ENCODE measurements at places on chromosomes 1 and 21.

- peaks cover 4% of the 10 kb centered on the region for H3K36me3 ChIP-seq
- no peaks in the 10 kb centered on the region for H3K4me1 ChIP-seq
- no peaks in the 10 kb centered on the region for H3K27me3 ChIP-seq
Observed at GRCh38 chr1:223802032-223802431, 43.7 kb downstream of the TP53BP2 start.

GRCh38 chr1:199629624-199630023 lies 397.9 kb upstream of the NR5A2 start:
- H3K27ac ChIP-seq: no peak overlapping the region
- H3K36me3 ChIP-seq: no peaks in the 10 kb centered on the region
- DNase-seq: no peak
- no peak overlapping the region for H3K4me3 ChIP-seq
- H3K4me1 ChIP-seq: no peaks in the 10 kb centered on the region

DNA sequence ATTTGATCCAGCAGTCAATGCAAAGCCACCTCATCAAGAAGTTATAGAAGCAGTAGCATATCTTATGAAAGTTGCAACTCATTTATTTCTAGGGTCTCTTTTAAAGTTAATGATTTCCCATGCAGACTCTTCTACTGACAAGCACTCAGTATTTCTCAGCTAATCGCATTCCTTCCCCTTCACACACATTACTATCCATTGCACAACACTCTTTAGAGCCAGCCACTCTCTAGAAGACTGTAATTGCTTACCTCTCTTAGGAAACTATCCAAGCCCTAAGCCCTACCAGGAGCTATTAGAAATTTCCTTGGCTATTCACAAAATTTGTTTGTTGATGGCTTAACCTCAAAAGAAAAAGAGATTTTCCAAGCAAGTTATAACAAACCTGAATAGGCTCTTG lies 106.0 kb downstream of the ADAMTS1 start:
- H3K36me3 ChIP-seq: no peaks in the 10 kb centered on the region
- no peak overlapping the region for H3K27ac ChIP-seq
- DNase-seq: peak; percentile 74
- H3K4me3 ChIP-seq: no peak overlapping the region
- no peaks in the 10 kb centered on the region for H3K27me3 ChIP-seq

GRCh38 chr1:168092566-168093355 lies 44.0 kb downstream of the GPR161 start:
- H3K36me3 ChIP-seq: no peaks in the 10 kb centered on the region
- H3K4me3 ChIP-seq: no peak overlapping the region
- no peak overlapping the region for H3K27ac ChIP-seq
- H3K4me1 ChIP-seq: peaks cover 3% of the 10 kb centered on the region
- H3K27me3 ChIP-seq: no peaks in the 10 kb centered on the region

DNA sequence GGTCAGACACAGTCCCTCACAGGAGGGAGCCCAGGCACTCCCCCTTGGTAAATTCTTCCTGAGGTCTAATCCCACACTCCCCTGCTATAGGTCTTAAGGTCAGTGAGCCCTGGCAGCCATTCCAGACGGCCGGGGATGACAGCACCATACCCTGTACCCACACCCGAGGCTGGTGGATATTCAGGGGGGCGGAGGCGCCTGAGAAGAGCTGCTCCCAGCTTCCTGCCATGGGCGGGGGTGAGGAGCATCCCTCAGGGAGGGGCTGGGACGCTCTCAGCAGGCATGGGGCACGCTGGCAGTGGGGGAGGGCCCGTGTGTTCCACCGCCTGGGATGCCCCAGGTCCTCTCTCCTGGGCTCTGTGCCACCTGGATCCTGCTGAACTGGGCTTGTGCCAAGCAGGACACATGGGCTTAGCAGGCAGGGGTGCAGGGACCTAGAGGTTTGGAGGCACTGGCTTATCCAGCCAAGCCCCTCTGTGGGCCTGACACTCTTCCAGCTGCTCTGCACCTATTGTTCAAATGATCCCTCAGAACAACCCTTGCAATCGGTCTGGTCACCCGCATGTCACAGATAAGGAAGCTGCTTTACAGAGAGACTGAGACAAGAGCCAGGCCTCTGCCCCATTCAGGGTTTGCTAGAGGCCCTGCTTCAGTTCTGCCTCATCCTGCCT lies 5.7 kb upstream of the ADGRB2 start:
- H3K36me3 ChIP-seq: no peaks in the 10 kb centered on the region
- no peak overlapping the region for H3K4me3 ChIP-seq
- peaks cover 18% of the 10 kb centered on the region for H3K4me1 ChIP-seq
- H3K27me3 ChIP-seq: peaks cover 15% of the 10 kb centered on the region
- DNase-seq: peak; percentile 70
- H3K27ac ChIP-seq: peak overlapping the region; percentile 25

DNA sequence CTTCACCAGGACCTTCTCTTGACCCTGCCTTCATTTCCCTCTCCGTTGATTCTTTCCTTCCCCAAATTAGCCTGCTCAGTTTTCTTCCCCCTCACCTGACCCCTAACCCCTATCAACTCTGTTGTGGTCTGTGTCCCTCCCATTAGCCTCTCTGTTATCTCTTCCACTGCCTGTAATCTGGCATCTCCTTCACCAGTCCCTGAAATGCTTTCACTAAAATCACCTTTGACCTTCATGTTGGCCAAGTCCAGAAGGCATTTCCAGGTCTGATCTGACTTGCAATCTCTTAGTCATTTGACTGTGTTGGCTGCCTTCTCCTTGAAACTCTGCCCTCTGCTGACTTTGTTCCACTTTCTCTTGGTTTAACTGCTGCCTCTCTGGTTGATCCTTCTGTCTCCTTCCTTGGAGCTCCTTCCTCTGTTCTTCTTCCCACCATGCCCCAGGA lies 28.2 kb downstream of the ATP8B2 start:
- H3K27ac ChIP-seq: no peak overlapping the region
- H3K4me1 ChIP-seq: peaks cover 8% of the 10 kb centered on the region
- peaks cover 2% of the 10 kb centered on the region for H3K36me3 ChIP-seq

DNA sequence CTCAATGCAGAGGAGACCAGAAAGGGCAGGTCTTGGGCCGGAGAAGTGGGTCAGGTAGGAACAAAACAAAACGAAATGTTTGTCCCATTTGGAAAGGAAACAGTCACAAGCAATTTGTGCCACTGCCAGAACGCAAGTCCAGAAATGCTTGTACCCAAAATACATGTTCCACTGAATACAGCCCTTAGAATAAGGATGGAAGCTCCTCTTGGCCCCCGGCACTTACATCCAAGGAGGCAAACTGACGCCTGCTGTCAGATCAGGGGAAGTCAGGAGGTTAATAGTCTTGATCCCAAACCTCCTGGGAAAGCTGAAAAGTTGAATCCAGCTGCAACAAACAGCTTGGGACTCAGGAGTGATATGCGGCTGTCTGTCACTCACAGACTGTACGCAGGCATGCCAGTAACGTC lies 75.9 kb upstream of the GALNT2 start:
- H3K27me3 ChIP-seq: no peaks in the 10 kb centered on the region
- H3K4me3 ChIP-seq: no peak overlapping the region

DNA sequence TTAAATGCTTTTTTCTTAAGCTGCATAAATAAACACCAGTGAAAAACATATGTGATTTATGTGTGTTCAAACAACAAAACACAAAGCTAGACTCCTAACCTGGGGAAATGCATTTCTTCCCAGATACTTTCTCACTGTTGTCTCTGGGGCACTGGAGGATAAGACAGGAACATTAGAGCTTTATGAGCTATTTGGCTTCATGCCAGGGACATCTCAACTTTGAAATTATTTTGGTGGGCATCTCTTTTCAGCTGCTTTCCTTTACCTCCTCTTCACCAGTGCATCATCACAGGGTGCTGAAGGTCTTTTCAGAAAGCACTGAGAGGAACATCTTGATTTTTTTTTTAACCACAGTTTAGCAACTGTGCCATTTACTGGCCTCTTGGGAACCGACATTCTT lies 212.9 kb downstream of the DNM3 start:
- no peak overlapping the region for H3K27ac ChIP-seq
- no peaks in the 10 kb centered on the region for H3K36me3 ChIP-seq
- H3K4me1 ChIP-seq: no peaks in the 10 kb centered on the region

- no peak overlapping the region for H3K4me3 ChIP-seq
- DNase-seq: peak; percentile 61
- no peak overlapping the region for H3K27ac ChIP-seq
- peaks cover 8% of the 10 kb centered on the region for H3K4me1 ChIP-seq
- no peaks in the 10 kb centered on the region for H3K27me3 ChIP-seq
- H3K36me3 ChIP-seq: peaks cover 7% of the 10 kb centered on the region
Observed at GRCh38 chr21:32334980-32335531, 36.4 kb downstream of the MRAP start.

DNA sequence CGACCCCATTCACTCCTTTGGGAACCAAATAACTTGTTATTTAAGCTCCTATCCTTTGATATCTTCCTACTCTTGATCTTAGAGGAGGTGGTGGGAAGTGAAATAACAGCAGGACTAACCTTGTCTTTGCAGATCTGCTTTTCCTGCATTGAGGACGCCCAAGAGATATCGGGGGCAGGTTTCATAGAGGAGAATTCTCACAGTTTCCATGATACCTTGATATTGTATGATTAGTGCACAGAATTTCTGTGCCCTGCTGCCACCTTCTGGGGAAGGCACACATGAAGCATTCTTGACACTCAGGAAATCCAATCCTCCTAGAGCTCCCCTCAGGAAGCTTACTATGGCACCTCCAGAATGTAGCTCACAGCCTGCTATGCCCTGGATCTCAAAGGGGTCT lies 1.6 kb downstream of the CD1B start:
- no peak overlapping the region for H3K4me3 ChIP-seq
- H3K27me3 ChIP-seq: no peaks in the 10 kb centered on the region
- no peaks in the 10 kb centered on the region for H3K36me3 ChIP-seq
- peak; percentile 38 for DNase-seq

DNA sequence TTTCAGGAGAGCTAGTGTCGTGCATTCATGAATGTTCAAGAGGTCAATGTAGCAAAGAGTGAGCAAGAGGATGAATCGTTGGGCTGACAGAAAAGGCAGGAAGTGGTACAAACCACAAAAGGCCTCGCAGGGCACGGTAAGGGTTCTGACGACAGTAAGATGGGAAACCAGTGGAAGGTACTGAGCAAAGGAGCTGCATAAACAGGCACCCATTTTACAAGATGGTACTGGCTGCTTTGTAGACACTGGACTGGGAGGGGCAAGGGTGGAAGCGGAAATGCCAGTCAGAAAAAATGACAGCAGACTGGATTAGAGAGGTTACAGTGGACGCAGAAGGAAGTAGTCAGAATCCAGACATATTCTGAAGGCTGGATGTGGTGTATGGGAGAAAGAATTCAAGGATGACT lies 123.5 kb downstream of the PTPN14 start:
- H3K4me1 ChIP-seq: peaks cover 8% of the 10 kb centered on the region
- no peaks in the 10 kb centered on the region for H3K36me3 ChIP-seq
- peak overlapping the region; percentile 1 for H3K27ac ChIP-seq
- H3K27me3 ChIP-seq: no peaks in the 10 kb centered on the region
- DNase-seq: peak; percentile 60

GRCh38 chr1:151858886-151859665 lies 5.6 kb upstream of the THEM5 start:
- H3K4me3 ChIP-seq: no peak overlapping the region
- no peaks in the 10 kb centered on the region for H3K27me3 ChIP-seq
- H3K27ac ChIP-seq: no peak overlapping the region
- no peaks in the 10 kb centered on the region for H3K36me3 ChIP-seq
- no peak for DNase-seq
- H3K4me1 ChIP-seq: peaks cover 2% of the 10 kb centered on the region

GRCh38 chr1:94892604-94893254 lies 34.2 kb downstream of the CNN3 start:
- H3K27ac ChIP-seq: no peak overlapping the region
- H3K27me3 ChIP-seq: no peaks in the 10 kb centered on the region
- H3K36me3 ChIP-seq: peaks cover 10% of the 10 kb centered on the region
- H3K4me3 ChIP-seq: no peak overlapping the region

DNA sequence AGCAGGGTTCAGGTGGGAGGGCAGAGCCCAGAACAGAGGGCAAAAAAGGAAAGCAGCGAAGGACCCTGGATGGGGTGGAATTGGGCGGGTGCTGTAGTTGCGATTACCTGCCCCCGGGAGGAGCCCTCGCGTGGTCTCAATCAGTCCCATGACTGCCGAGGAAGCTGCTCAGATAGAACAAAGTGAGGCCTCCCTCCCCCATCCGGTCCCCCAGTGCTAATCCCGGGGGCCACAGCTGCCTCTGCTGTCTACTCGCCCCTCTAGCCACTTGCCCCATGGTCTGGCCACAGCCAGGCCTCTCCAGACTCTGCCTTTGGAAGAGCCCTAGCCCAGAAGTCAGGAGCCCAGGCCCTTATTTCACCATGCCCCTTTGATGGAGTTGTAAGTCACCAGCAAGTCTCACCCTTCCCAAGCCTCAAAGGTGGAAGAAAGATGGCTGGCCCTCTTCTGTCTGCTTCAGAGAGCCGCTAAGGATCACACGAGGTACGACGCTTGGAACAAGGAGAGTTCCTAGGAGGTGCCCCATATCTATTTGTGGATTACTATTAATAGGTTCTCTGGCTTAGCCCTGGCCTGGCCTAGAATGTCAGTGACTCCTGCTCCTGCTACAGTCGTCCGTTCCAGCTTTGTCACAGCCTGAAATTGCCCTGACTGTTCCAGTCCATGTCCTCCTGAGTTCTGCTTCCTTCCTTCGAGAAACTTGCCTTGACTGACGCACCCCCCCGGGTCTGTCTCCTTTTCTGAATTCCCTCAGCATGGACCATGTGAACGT lies 16.4 kb downstream of the ECHDC2 start:
- no peaks in the 10 kb centered on the region for H3K4me1 ChIP-seq
- no peak overlapping the region for H3K4me3 ChIP-seq
- peak; percentile 68 for DNase-seq
- H3K27me3 ChIP-seq: no peaks in the 10 kb centered on the region
- H3K36me3 ChIP-seq: no peaks in the 10 kb centered on the region

DNA sequence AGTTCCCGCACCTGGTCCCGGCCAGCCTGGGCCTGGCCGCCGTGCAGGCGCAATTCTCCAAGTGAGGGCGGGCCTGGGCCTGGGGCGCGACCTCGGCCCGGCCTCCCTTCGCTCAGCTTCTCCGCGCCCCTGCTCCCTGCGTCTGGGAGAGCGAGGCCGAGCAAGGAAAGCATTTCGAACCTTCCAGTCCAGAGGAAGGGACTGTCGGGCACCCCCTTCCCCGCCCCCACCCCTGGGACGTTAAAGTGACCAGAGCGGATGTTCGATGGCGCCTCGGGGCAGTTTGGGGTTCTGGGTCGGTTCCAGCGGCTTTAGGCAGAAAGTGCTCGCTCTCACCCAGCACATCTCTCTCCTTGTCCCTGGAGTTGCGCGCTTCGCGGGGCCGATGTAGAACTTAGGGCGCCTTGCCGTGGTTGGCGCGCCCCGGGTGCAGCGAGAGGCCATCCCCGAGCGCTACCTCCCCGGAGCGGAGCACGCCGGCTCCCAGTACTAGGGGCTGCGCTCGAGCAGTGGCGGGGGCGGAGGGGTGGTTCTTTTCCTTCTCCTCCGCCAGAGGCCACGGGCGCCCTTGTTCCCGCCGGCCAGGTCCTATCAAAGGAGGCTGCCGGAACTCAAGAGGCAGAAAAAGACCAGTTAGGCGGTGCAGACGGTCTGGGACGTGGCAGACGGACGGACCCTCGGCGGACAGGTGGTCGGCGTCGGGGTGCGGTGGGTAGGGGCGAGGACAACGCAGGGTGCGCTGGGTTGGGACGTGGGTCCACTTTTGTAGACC lies 1.2 kb downstream of the OLIG1 start:
- DNase-seq: peak; percentile 49
- H3K27ac ChIP-seq: no peak overlapping the region
- H3K27me3 ChIP-seq: peaks cover 59% of the 10 kb centered on the region
- H3K4me3 ChIP-seq: no peak overlapping the region
- H3K36me3 ChIP-seq: no peaks in the 10 kb centered on the region
- peaks cover 6% of the 10 kb centered on the region for H3K4me1 ChIP-seq

Data from mesendoderm (in vitro differentiated cells).